Mesenchymal stem cell (in vitro differentiated cells and primary cell): ENCODE measurements at places on chromosomes 1 and 21.

DNA sequence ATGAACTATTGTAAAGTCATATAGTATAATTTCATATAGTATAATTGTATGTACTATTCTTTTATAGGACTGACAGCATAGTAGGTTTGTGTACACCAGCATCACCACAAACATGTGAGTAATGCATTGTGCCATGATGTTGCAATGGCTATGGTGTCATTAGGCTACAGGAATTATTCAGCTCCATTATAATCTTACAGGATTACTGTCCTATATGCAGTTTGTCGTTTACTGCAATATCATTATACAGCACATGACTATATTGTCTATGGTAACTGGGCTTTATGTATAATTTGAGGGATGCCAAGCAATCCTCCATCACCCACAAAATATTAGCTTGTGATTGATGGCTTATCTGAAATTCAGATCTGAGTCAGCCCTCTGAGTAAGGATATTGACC is 54.2 kb upstream of the PBX1 start:
- peak; percentile 49 for DNase-seq

GRCh38 chr1:66166753-66167152 is 367.2 kb upstream of the SGIP1 start:
- DNase-seq, result no peak

DNA sequence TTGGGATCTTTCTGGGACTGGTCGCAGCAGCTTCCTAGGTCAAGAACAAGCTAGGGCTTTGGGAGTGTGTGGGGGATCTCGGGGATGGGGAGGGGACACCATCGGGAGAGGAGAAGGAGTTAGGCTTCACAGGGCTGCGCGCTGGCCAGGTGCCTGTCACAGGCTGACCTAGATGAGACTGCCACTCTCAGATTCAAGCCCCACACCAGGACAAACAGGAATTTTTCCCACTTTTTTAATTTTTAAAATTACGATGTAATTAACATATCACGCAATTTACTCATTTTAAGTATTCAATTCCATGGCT is 180.6 kb downstream of the CAMTA1 start:
- no peak for DNase-seq

- DNase-seq, result no peak
These were observed 41.0 kb upstream of the PTPRC start for GRCh38 chr1:198597690-198598430.

DNA sequence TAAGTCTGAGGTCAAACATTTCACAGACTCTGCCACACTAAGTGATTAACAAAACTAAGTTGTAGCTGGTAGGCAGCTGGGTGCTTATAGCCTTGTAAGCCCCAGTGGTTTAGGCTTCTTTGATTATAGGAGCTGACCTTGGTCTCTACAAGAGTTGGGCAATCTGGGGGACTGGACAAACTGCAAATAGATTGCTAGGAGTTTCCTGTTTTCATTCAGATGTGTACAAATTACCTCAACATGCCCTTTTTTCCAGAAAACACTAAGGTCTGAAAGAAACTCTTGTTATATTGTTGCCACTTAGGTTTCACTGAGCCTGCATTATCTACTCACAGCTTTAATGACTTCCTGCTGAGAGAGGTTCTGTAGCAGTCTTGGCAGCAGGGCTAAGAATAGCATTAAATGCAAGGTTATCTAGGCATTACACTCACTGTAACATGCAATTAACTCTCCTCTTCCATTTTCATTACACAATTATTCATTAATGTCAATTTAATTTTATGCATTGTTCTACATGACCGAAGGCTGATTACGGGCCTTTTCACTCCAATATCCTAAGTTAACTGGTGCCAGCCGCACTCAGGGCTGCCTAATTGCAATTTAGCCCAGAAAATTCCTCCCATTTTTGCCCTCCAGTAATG is 314.0 kb downstream of the LMO4 start:
- DNase-seq, result peak; percentile 47

DNA sequence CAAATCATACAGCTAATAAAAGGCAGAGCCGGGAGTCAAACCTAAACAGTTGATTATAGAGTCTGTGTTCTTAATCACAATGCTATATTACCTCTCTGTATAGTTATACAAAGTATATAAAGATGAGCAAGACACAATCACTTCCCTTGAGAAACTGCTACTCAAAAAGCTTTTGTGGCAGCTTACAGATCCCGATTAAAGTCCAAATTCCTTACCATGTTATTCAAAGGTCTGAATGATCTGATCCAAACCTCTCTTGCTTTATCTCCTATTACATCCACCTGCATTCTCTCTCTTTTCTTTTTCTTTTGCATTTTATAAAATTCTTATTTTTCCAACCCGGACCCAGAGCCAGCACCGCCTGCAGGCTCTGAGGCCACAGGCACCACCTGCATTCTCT is 57.0 kb upstream of the MUTYH start:
- no peak for DNase-seq

- DNase-seq, result peak; percentile 67
These were observed 404 bp downstream of the LRRC8C start for GRCh38 chr1:89633248-89633799.

- DNase-seq, result no peak
These were observed 7.8 kb downstream of the CELSR2 start for GRCh38 chr1:109256971-109257681.

GRCh38 chr1:154398141-154398540 is 7.0 kb upstream of the IL6R start:
- no peak for DNase-seq

DNA sequence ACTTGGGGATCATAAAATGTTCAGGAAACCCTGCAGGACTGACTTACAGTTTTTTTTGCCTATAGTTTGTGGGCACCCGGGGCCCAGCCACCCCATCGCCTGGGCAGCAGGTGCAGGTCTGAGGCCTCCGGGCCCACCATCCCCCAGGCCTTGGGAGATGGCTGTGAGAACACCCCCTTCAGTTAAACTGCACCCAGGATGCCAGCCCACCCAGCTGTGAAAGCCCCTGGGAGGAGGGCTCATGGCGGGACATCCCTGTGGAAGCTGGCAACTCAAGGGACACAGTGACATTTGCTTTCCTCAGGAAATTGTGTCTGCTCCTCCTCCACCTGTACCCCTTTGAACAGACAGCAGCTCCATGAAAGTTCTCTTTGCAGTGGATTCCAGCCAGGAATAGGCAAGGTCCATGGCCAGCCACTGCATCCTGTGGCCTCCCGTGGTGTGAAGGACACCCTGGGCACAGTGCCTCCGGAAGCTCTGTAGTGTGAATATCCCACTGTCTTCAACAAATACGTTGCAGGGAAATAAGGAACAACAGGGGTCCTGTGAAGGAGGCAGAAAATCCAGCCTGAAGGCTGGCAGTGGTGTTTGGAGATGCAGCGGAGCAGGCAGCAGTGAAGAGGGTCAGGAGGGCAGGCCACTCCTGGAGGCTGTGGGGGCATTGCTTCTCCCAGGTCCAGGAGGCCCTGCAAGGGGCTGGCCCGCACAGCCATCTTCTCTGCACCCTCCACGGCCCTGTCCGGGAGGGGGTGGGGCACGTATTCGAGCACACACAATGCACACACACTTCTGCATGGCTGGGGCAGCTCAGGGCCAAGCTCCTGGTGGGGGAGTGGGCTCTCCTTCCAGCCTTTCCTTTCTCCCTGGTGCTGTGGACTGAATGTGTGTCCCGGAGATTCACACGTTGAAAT is 2.1 kb upstream of the OBSCN start:
- DNase-seq, result no peak

- DNase-seq, result no peak
These were observed 87.0 kb upstream of the IRF2BP2 start for GRCh38 chr1:234697015-234697414.

- no peak for DNase-seq
These were observed 238.4 kb upstream of the POU3F1 start for GRCh38 chr1:38284953-38285352.

GRCh38 chr1:211501711-211502400 is 9.9 kb upstream of the RD3 start:
- peak; percentile 71 for DNase-seq

GRCh38 chr1:5753549-5754421 is 238.4 kb downstream of the NPHP4 start:
- DNase-seq, result no peak

GRCh38 chr1:227185291-227185690 is 133.0 kb downstream of the CDC42BPA start:
- DNase-seq, result no peak

DNA sequence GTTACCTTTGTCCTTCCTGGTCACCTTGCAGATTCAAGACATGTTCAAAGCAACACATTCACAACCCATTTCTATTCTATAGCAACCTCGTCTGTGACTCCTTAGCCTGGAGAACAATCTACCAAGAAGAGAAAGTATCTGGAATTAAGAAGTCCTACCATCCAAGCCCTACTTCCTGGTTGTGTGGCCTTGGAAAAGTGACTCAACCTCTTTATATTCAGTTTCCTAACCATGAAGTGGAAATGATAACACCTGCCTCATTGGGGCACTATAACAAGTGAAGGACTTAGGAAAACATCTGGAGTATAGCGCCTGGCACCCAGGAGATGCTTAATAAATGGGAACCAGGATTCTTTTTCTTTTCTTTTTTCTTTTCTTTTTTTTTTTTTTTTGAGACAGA is 36.5 kb upstream of the SRRM1 start:
- no peak for DNase-seq

DNA sequence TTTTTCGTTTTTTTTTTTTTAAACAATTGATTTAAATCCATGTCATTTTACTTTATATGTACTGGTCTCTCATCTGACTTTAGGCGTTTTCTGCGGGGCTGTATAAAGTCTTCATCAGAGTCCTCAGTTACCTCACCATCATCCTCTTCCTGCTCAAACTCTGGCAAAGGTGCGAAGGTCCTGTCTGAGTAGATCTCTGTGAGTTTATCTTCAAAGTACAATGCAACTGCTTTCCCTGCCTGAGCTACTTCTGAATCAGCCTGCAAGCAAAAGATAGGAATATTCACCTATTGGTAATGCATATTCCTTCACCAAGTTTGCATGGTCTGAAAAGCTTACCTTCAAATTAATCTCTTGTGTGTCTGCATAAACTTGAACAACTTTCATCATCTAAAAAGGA is 113.4 kb downstream of the TRIM33 start:
- no peak for DNase-seq

GRCh38 chr1:230501849-230502248 is 75.7 kb upstream of the PGBD5 start:
- no peak for DNase-seq
